ENCODE measurements at places on chromosomes 1 and 21. TPM values are rescaled to one million over a fixed set of nuclear protein-coding genes. Genes with fewer than 3 reads are reported as not detected.

The LYPD8 gene
- total RNA-seq: not detected

The CFHR2 gene
- not detected for total RNA-seq

The OPRD1 gene
- not detected for total RNA-seq

The C8A gene
- total RNA-seq: not detected

The SLC45A3 gene
- 3.3 TPM for total RNA-seq

The PADI1 gene
- total RNA-seq: not detected

The SPRR2F gene
- not detected for total RNA-seq

The RGS13 gene
- total RNA-seq: not detected

The AADACL3 gene
- total RNA-seq: 0.18 TPM

The ELAVL4 gene
- 1.0 TPM for total RNA-seq

The PHLDA3 gene
- 48.5 TPM for total RNA-seq
